ENCODE measurements at places on chromosomes 7 and 10. TPM values are rescaled to one million over a fixed set of nuclear protein-coding genes. Genes with fewer than 3 reads are reported as not detected.

The HOXA3 gene
- total RNA-seq: not detected

The LIPJ gene
- 0.32 TPM for total RNA-seq

- no peak for DNase-seq
Measured at GRCh38 chr7:28190077-28190710, 9.6 kb upstream of the JAZF1 start.

DNA sequence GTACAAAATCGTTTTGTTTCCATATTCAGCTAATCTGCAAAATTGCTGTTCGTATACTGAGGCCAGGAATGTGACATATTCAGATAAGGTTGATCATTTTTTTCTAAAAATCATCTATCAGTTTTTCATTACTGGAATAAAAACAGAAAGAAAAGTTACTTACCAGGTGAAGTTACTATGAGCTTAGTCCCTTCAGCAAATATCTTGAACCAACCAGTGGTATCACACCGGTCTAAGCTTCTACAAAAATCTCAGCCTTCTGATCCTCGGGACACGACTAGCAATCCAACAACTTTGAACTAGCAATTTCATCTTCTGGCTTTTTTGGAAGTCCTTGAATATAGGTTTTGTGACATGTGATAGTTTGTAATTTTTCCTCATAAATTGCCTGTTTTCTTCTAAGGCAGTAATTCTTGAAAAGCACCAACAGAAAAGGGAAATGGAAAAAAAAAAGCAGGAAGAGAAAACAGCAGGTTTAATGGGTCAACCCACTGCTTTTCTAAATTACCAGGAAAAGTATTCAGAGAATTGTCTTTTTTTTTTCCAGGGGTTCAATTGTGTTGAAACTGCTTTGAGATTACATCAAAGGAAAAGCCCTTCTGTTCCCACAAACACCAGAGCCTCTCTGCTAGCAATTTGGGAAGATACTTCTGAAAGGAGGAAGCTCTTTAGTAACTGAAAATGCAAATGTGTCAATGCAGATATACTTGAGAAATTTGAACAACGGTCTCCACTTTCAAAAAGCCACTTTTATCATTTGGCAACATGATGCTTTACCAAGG is 2.9 kb upstream of the TARP start:
- DNase-seq: no peak

- DNase-seq: no peak
Measured at GRCh38 chr10:89314676-89315075, 12.8 kb downstream of the IFIT2 start.

DNA sequence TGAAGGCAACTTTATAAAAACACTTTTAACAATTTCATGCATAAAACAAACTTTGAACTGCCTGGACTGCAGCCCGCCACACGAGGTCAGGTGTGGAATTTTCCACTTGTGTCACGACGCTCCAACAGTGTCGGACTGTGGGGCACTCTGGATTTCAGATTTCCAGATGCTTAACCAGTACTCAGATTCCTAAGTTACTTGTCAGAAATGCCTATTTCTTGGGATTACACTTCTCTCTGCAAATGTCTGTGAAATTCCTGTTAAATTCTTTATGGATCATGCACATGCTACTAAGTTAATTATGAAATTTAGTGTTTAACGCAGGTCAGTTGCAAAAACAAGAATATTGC is 473 bp upstream of the GPER1 start:
- DNase-seq: no peak
